ENCODE measurements at places on chromosomes 1 and 21.

GRCh38 chr1:179813626-179814545 lies 63.7 kb downstream of the TOR1AIP2 start:
- DNase-seq, result no peak

GRCh38 chr1:93129507-93130099 lies 50.5 kb downstream of the MTF2 start:
- no peak for DNase-seq

DNA sequence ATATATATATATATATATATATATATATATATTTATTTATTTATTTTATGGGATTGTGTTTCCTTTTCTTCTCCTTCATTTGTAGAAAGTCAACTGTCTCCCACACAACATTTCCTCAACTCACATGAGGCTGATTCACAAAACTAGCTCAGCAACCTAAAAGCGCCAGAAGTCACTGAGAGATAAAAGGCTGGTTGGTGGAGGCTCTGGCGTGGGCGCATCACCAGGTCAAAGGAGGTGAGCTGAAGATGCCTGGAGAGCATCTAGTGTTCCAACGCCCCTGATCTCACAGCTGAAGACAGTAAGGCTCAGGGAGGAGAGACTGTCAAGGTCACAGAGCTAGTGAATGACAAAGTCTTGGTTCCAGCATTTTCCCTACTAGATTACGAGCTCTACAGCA lies 78.0 kb downstream of the HLCS start:
- DNase-seq, result no peak

DNA sequence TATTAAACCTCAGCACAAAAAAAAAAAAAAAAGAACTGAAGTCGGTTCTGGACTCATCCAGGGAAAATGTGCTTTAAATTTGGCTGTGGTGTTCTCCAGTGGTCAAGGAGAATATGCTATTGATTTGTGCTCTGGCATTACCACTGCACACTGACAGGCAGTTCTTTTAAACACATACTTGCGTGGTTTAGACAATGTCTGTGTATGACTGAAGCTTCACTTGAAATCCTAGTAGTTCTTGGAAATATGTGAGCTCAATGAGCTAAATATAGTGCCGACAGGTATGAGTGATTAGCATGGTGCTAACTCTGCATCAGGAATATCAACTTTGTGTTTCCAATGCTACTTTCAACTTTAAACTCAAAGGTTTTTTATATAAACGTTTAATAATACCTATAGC lies 415.6 kb downstream of the SMYD3 start:
- no peak for DNase-seq

- no peak for DNase-seq
These were observed 26.3 kb downstream of the CTNNBIP1 start for GRCh38 chr1:9883585-9884449.

DNA sequence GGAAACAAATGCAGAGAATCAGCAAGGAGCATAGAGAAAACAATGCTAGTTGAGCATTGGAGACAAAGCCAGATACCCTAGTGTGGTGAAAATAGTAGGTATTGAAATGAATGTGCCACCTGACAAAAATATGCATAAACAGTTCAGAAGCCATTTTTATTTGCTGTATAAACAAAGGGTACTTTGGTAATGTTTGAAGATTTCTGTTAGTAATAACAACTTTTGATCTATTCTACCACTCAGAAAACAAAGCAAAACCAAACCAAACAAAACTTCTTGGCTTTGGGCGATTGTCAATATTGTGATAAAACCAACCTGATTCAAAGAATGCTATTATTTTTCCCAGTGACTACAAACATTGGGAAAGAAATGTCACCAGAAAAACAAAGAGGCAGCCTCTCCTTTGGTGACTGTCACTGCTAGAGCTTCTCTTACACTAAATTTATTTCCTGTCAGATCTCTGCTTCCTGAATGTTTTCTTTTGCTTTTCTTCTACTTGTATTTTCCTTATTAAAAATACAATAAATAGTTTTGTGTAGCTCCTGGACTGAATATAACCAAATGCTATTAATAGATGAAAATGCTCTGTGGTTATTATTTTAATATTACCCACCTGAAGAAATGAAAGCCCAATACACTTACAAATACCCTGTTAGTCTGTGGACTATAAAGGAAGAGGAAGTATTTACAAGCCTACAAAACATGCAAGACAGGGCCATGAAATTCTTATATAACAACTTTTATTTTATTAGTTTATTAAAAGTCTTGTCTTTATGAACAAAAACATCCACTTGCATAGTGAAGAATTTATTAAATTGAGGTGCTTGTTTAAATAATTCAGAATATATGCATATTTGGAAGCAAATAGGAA lies 5.7 kb downstream of the ATP6V1G3 start:
- DNase-seq, result no peak

DNA sequence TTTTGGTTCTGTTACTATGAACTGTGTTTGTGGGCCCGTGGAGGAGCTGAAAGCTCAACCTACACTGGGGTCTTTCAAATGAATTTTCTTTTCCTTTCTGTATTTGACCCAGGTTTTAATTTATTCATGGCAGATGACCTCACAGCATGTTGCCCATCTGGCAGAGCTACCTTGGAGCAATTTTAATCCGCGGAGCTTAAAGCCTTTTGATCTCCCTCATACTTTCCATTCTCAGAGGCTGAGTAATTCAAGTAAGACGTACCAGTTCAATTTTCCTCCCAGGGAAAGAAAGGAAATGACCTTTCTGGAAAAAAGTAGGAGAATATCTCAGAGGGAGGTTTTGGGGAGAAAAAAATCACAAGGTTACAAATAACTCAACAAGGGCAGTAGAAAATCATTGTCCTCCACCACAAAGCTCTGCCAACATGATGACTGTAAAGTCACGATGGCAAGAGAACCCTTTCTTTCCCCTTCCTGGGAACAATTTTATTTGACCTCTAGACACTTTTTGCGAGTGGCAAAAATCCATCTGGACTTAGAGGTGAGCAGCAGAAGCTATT lies 21.6 kb upstream of the PCP4 start:
- no peak for DNase-seq

DNA sequence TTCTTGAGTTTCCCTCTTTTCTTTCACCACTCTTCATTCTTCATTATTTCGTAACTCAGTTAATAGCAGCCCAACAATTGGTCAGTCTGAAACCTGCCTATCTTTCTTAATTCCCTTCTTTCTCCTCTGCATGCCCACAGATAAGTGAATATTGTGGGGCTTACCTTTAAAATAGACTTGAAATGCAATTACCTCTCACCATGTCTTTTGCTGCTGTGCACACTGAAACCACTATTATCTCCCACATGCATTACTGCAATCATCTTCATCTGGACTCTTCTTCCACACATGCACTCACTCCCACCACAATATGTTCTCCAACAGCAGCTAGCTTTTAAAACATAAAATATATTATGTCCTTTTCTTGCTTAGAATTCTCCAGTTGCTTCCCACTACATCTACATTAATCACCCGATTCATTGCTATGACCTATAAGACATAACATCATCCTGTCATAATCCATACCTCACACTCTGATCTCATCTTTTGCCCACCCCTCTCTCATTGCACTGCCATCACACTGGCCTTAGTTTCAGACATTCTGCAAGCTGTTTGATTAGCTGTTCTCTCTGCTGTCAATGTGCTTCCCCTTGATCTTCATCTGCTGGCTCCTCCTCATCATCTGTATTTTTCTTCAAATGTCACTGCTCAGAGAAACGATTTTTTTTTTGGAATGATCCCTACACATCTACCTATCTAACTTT lies 304.8 kb downstream of the PTPRC start:
- DNase-seq, result no peak

DNA sequence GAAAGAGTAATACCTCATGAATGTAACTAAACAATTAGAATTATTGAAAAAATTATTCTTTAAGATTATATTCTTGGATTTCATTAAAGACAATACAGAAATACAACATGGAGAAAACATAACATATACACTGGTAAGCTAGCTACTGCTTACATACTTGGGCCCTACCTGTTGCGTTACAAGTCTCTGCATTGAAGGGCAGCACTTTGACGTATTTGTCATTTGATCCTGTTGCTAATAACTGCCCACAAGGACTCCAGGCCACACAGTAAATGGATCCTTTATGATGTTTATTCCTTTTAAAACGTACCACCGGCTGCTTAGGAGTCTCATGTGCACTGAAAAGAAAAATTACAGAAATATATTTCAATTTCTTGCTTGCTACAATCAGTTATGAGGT lies 19.8 kb upstream of the CLCC1 start:
- DNase-seq, result no peak

DNA sequence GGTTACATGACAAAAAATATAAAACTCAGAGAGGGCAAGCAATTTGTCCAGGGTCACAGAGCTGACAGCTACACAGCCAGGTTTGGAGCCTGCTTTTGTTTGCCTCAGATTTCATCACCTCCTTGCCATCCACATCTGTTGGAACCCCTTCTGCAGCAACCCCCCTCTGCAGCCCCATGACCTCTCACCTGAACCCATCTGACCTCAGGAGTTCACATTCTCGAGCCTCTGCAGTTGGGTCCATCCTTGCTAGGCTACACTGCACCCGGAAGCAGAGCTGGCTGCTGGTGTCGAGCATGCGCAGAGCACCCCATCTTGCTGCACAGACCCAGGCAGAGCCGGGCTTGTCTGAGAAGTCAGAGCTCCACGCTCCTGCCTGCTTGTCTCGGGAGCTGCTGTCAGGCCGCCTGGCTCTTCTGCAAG lies 10.0 kb downstream of the C1QB start:
- no peak for DNase-seq

GRCh38 chr1:195704028-195704427 lies 904.2 kb downstream of the KCNT2 start:
- DNase-seq, result no peak
